ENCODE measurements at places on chromosomes 16 and 17.

- DNase-seq = no peak
These were observed 11.8 kb upstream of the PHF12 start for GRCh38 chr17:28963055-28963611.

GRCh38 chr17:68533887-68534694, 21.9 kb downstream of the PRKAR1A start:
- DNase-seq = no peak

GRCh38 chr16:27819881-27820610, 243.5 kb downstream of the GSG1L start:
- no peak for DNase-seq

DNA sequence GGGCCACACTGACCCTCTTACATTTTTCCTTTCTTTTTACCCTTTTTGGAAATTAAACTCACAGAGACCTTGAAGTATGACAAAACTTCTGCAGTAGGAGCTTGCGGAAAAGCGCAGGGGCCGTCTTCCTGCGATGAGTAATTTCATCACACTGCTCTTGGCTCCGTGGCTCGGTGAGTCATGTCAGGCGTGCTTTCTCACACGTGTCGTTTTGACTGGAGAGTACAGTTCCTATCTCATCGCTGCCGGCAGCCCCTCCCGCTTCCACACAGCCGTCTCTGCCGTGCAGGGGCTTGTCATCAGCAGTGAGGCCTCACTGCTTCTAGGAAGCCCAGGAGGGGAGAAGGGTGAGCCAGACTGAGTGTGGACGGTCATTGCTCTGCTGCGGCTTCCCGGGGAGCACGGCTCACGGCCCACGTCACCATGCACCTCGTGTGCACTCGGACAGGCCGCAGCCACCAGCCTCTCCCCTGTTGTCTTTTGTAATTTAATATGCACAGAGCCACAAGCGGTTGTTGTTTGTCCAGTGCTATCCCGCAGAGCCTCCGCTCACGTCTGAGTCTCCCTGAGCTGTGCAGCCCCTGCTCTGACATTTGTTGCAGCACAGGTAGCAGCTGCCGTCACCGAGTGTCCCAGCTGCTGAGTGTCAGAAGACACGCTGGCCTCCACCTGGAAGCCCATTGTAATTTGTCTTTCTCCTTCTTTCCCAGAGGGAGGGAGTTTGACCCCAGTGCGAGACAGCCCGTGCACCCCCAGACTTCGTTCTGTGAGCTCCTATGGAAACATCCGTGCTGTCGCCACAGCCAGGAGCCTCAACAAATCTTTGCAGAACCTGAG, 99.4 kb upstream of the CHMP6 start:
- DNase-seq = peak; percentile 94

- no peak for DNase-seq
These were observed 14.8 kb upstream of the POLR3E start for GRCh38 chr16:22282254-22282892.

DNA sequence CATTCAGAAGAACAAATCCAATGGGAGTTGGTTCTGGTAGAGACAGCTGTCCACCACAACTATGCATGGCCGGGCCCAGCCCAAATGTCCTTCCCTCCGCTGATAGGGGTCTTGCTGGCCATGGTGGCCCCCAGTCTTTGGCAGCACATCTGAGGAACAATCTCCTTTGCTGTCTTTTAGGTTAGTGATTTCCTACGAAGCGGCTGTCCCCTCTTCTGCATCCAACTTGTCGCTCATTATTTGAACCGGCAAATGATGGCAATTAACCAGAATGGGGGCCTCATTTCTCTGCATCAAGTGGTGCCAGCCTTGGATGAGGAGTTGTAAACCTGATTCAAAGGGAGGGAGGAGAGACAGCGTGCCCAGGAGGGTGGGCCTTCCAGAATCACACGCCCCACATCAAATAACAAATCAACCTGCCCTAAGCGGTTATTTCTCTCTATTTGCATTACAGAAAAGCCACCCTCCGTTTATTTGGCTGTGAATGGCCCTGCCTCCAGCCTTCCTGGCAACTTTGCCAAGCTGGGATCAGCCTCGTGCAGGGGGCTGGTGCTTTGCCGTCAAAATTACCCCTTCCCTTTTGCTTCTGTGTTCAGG, 156.5 kb downstream of the RGS9 start:
- no peak for DNase-seq

- no peak for DNase-seq
These were observed 13.0 kb upstream of the PIK3R6 start for GRCh38 chr17:8880466-8880865.

GRCh38 chr17:64006361-64007088, 8.4 kb downstream of the PRR29 start:
- no peak for DNase-seq

DNA sequence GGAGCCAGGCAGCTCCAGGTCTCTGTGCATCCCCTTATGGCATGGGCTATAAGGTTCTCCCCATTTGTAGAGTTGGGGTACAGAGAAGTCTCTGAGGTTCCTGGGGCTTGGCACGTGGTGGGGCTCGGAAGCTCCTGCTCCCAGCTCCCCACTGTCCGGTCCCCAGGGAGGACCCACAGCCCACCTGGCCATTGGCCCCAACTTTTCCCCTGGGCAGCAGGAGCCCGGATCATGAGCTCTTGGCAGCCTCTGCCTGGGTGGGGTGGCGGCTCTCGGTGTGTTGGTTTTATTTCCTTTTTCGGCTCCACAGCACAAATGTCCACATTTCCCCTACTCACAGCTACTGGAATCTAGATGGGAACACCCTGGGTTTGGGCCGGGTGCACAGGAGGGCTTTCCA, 30.5 kb downstream of the GSE1 start:
- DNase-seq = no peak

DNA sequence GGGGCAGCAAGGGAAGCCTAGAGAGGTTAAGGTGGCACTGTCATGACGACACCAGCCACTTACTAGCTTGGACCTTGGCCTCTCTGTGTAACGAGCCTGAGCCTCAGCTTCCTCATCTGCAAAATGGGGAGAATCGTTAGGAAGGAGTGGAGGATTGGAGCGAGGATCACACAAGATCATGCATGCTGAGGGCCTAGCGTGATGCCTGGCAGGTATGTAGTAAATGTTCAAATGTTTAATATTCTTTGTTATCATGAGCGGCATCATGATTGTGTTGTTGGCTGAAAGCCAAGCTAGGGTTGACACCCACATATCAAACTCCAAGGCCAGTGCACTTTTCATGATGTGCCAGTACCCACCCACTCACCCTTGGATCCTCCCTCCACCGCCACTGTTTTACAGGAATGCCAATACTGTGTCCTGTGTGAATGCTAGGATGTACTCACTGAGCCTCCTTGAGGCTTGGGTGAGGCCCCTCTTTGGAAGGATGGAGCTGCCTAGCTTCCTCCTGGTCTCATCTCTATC, 192.5 kb downstream of the MSI2 start:
- DNase-seq = no peak

DNA sequence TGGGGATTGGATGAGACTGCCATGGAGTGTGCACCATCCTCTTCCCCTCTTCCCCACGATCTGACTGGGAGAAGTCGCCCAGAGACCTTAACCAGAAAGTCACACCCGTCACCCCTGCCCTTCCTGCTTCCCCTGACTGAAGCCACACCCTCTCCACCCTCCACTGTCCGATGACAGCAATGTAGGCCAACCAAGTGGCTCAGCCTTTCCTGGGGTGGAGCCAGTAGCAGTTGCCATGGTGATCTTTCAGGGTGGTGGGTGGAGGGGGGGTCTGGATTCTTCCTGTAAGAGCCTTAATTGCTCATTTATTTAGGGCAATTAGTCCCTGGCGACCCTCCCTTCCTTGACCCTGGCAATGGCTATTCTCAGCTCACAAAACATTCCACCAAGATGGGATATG, 37.5 kb upstream of the PHB1 start:
- DNase-seq = no peak

GRCh38 chr17:29698019-29698777, 75.5 kb upstream of the CORO6 start:
- DNase-seq = no peak

GRCh38 chr16:62568926-62569325, 532.7 kb upstream of the CDH8 start:
- no peak for DNase-seq

DNA sequence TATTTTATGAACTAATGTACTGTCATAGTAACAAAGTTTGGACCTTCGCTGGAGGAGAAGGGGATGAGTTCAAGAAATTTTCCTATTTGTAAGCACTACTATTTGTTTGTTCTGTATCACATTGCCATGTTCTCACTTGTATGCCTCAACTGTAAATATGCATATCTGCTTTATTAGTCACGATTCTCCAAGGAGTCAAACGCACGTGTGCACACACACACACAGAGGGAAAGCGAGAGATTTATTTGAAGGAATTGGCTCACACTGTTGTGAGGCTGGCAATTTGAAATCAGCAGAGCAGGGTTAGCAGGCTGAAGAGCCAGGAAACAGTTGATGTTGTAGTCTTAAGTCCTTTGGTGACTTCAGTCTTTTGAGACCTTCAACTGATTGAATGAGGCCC, 24.9 kb upstream of the MYH2 start:
- DNase-seq = no peak

GRCh38 chr17:57412520-57413096, 156.3 kb downstream of the MSI2 start:
- DNase-seq = no peak

GRCh38 chr17:49505854-49506253, 10.8 kb downstream of the NGFR start:
- no peak for DNase-seq

DNA sequence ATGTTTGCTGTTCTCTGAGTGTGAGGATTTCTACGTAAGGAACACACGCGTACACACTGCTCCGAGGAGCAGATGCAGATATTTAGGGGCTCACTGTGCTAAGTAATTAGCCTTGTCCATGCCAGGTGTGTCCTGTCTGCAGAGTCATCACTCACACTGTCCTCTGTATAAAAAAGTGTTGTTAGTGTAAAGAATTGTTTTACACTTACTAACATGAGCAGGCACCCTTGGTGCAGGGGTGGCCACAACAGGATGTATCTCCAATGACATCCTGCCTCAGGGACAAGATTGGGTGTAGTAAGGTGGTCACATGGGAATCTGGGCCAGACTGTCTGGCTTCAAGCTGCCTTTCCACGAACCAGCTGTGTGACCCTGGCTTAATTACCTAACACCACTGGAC, 63.9 kb downstream of the NDEL1 start:
- DNase-seq = no peak

- no peak for DNase-seq
These were observed 12.0 kb downstream of the C17orf113 start for GRCh38 chr17:42038221-42038973.

DNA sequence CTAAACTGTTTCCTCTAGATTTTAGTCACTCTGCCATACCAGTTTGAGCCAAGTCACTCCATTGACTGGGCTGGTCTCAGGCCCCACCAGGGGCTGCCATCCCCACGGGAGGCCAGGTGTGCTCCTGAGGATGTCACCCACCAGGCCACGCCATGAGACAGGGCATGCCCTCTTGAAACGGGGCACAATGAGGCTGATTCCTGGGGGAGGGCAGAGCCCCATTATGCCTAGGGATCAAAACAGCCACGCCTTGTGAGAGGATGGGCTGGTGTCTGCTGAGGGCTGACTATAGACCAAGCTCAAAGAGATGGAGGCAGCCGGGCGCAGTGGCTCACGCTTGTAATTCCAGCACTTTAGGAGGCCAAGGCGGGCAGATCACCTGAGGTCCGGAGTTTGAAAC, 21.5 kb downstream of the GINS2 start:
- no peak for DNase-seq

- no peak for DNase-seq
These were observed 14.6 kb downstream of the GSE1 start for GRCh38 chr16:85627526-85628264.

GRCh38 chr17:82096709-82097183, 1.3 kb downstream of the FASN start:
- DNase-seq = no peak

GRCh38 chr16:983044-984030, 1.8 kb downstream of the SOX8 start:
- DNase-seq = no peak

- no peak for DNase-seq
These were observed 34.8 kb downstream of the COTL1 start for GRCh38 chr16:84582958-84583516.

DNA sequence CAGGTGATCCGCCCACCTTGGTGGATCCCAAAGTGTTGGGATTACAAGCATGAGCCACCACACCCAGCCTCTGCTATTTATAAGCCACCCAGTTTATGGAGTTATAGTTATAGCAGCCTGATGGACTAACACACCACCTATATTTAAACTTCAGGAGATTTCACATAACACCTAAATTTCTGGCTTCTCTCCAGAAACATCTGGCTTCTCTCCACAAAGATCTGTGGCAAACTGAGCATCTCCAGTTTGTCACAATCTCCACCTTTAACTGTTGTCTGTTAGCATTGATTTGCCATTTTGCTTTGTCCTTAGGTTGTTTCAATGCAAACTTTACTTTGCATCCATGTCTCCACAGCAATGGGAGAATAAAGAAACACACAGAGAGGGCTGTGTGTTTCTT, 39.6 kb downstream of the GDE1 start:
- DNase-seq = no peak

DNA sequence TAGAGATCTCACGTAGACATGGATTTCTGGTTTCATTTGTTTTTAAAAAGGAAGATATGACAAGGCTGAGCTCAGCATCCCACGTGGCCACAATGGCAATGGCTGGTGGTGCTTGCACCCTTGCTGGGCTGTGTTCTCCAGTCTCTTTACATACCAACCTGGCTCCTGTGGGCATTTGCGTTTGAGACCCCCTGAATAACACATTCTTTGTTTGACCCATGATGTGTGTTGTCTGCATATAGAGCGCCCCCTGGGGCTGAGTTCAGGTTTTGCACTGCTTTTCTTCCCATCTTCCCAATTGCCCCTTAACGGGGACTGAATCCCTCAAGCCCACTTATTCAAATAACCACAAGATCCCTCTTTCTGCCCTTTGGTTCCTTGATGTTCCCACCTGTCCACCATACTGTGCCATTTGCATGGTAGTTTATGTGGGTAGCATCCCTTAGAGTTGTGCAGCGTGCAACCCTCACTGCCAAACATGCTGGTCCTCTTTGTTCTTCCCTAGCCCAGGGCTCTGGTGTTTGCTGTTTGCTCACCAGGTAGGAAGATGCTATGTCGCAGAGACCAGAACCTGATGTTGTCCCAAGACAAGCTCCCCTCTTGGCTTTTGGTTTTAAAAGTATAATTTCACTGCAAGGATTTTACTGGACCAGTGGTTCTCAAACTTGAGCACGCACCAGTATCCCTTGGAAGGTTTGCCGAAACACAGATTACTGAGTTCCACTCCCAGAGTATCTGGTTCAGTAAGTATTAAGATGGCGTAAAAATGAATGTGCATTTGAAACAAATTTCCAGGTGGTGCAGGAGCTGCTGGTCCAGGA, 38.5 kb upstream of the NKD1 start:
- no peak for DNase-seq

GRCh38 chr17:76149214-76149613, 8.2 kb upstream of the FOXJ1 start:
- no peak for DNase-seq

- no peak for DNase-seq
These were observed 38.5 kb downstream of the OTOA start for GRCh38 chr16:21702276-21702675.

GRCh38 chr17:28896884-28897768, at the start of gene FLOT2:
TSS of gene FLOT2 (minus strand) at chr17:28897733. CDS start at chr17:28897574, 159 bp downstream.
- peak; percentile 28 for DNase-seq

GRCh38 chr17:17305281-17305801, 2.2 kb downstream of the NT5M start:
- DNase-seq = peak; percentile 85

Measured in GM19239 (cell line).